A549 treated with dexamethasone at 1 μM for 4 hours (cell line): ENCODE measurements at places on chromosomes 2 and 18. TPM values are rescaled to one million over a fixed set of nuclear protein-coding genes. Genes with fewer than 3 reads are reported as not detected.

The NEURL3 gene
- total RNA-seq: 0.39 to 0.61 TPM (median 0.45 TPM) in 5 replicates

The MYO1B gene
- total RNA-seq: 52.3 to 60.1 TPM (median 55.9 TPM) in 5 replicates

The SH2D6 gene
- total RNA-seq: 0.66 to 1.1 TPM (median 0.98 TPM) in 5 replicates

The CYP26B1 gene
- total RNA-seq: 9.1 to 17.2 TPM (median 14.4 TPM) in 5 replicates

The UBE2E3 gene
- 65.1 to 77.4 TPM (median 71.7 TPM) in 5 replicates for total RNA-seq

The PMAIP1 gene
- 13.7 to 16.2 TPM (median 15.4 TPM) in 5 replicates for total RNA-seq

The BOLL gene
- not detected in 5 replicates for total RNA-seq

The CCDC74A gene
- total RNA-seq: 10.8 to 15.5 TPM (median 13.9 TPM) in 5 replicates

The CNRIP1 gene
- 1.4 to 2.3 TPM (median 1.7 TPM) in 5 replicates for total RNA-seq

The TRIM43 gene
- total RNA-seq: 0.07 to 0.17 TPM (median 0.12 TPM) in 4 of 5 replicates, not detected in the other

The IHH gene
- total RNA-seq: 0.38 to 0.77 TPM (median 0.54 TPM) in 5 replicates

The RNU2-63P gene
- not detected in 5 replicates for total RNA-seq

The CLHC1 gene
- 1.0 to 2.4 TPM (median 2.2 TPM) in 5 replicates for total RNA-seq

The TTN gene
- total RNA-seq: under 0.01 to 0.04 TPM (median 0.01 TPM) in 5 replicates

The ASXL3 gene
- not detected in 5 replicates for total RNA-seq

The WDPCP gene
- 3.9 to 4.8 TPM (median 4.3 TPM) in 5 replicates for total RNA-seq

The PKDCC gene
- total RNA-seq: 19.6 to 26.0 TPM (median 21.8 TPM) in 5 replicates

The RASGRP3 gene
- total RNA-seq: 0.51 to 1.1 TPM (median 0.79 TPM) in 5 replicates

The CFC1 gene
- 0.07 to 0.08 TPM in 2 of 5 replicates, not detected in the others for total RNA-seq

The TNFAIP6 gene
- 0.54 to 1.2 TPM (median 0.60 TPM) in 5 replicates for total RNA-seq

The ARHGEF4 gene
- 7.8 to 15.5 TPM (median 11.2 TPM) in 5 replicates for total RNA-seq

The SLC11A1 gene
- total RNA-seq: 0.11 to 0.20 TPM (median 0.16 TPM) in 5 replicates

The ADGRF3 gene
- total RNA-seq: 0.08 to 0.17 TPM (median 0.11 TPM) in 5 replicates

The SFXN5 gene
- total RNA-seq: 9.6 to 14.6 TPM (median 12.7 TPM) in 5 replicates

The SCN2A gene
- total RNA-seq: 0.01 to 0.04 TPM (median 0.02 TPM) in 3 of 5 replicates, not detected in the others

The TPO gene
- total RNA-seq: 0.12 to 0.20 TPM (median 0.17 TPM) in 4 of 5 replicates, not detected in the other

The C2orf92 gene
- total RNA-seq: 0.26 to 0.77 TPM (median 0.59 TPM) in 5 replicates

The SEC11C gene
- 57.1 to 71.0 TPM (median 60.4 TPM) in 5 replicates for total RNA-seq

The CDK15 gene
- total RNA-seq: not detected in 5 replicates

The ANO7 gene
- 1.7 to 2.1 TPM (median 1.9 TPM) in 5 replicates for total RNA-seq

The LRP2 gene
- total RNA-seq: under 0.01 to 0.07 TPM (median 0.02 TPM) in 3 of 5 replicates, not detected in the others

The CRACDL gene
- total RNA-seq: 2.7 to 6.0 TPM (median 4.7 TPM) in 5 replicates

The ADCYAP1 gene
- not detected in 5 replicates for total RNA-seq

The PPP4R1 gene
- total RNA-seq: 36.2 to 47.7 TPM (median 41.8 TPM) in 5 replicates

The SLC5A7 gene
- not detected in 5 replicates for total RNA-seq

The IL1RL1 gene
- 0.64 to 1.6 TPM (median 1.2 TPM) in 5 replicates for total RNA-seq

The ELAC1 gene
- total RNA-seq: 4.5 to 5.5 TPM (median 4.7 TPM) in 5 replicates

The SERPINB4 gene
- total RNA-seq: 0.05 to 0.18 TPM (median 0.14 TPM) in 5 replicates

The UGT1A4 gene
- 0.07 TPM in 1 of 5 replicates, not detected in the others for total RNA-seq

The SCTR gene
- 0.15 to 0.18 TPM in 2 of 5 replicates, not detected in the others for total RNA-seq

The GALNT13 gene
- total RNA-seq: 7.9 to 11.3 TPM (median 10.0 TPM) in 5 replicates

The OR6B2 gene
- total RNA-seq: not detected in 5 replicates

The ACADL gene
- total RNA-seq: 0.06 to 0.14 TPM (median 0.07 TPM) in 3 of 5 replicates, not detected in the others

The KCNK3 gene
- total RNA-seq: 0.45 to 0.86 TPM (median 0.64 TPM) in 5 replicates

The IL36G gene
- not detected in 5 replicates for total RNA-seq

The KIF3C gene
- 35.0 to 46.5 TPM (median 44.2 TPM) in 5 replicates for total RNA-seq

The BCL11A gene
- total RNA-seq: 0.01 to 0.14 TPM (median 0.09 TPM) in 5 replicates

The TNFRSF11A gene
- total RNA-seq: 5.1 to 10.2 TPM (median 8.3 TPM) in 5 replicates

The PSTPIP2 gene
- 0.17 to 0.33 TPM (median 0.25 TPM) in 5 replicates for total RNA-seq

The IL1F10 gene
- total RNA-seq: not detected in 5 replicates

The HNMT gene
- 0.41 to 1.1 TPM (median 0.92 TPM) in 5 replicates for total RNA-seq
